Liver (tissue), 10 donors: ENCODE measurements at places on chromosomes 1 and 21.

GRCh38 chr1:144101397-144102045 lies 129.7 kb upstream of the FAM72C start:
- DNase-seq: peak; percentile 34

DNA sequence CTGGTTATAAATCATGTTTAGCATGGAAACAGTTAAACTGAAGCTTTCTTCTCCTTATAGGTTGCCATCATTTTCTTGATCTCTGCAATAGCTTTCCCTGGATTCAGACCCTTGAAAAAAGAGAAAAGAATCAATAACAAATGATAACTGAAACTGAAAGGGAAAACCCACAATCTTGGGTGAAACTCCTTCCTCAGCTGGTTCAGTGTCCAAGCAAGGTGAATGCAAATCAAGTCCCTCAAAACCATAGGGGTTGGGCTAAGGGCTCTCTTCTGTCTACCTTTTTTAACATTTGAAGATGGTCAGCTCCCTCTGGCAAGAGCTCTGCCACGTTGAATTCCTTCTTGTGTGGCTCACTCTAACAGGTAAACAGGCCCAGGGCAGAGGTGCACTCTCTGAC lies 7.1 kb upstream of the ATP13A2 start:
- no peak for DNase-seq

GRCh38 chr1:36455386-36455785 lies 5.1 kb upstream of the OSCP1 start:
- DNase-seq: no peak

DNA sequence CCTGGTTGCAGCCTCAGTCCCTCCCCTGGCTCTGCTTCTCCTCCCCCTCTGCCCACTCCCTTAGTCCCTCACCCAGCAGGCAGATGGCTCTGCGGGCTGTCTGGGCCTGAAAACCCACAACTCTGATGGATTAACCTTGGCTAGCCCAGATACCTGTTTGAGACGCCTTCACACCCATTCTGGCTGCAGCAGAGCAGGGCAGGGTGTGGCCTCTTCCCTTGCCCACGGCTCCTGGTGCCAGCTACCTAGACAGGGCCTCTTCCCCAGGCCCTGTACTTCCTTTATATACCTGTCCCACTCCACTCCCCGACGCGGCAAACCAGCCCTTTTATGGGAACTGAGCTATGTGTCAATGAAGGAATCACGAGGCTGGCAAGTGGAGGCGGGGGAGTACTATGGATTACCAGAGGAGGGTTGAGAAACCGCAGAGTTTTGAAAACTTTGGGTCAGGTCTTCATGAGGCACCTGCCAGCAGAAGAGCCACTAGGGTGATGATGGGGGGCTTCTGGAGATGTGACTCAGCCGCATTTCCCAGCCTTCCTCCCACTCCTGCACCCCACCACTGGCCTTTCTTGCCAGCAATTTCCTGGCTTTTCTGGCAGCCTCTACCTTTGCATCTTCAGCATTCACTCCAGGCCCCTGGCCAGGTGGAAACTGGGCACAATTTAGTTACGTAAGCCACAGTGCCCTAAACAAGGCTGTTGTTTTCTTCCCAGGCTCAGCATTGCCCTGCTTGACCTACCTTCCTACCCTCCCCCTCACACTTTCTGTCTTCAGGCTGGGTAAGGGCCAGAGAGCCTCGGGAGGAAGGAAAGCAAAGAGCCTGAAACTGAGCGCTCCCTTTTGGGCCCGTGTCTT lies at the start of gene CHI3L1:
TSS of gene CHI3L1 (minus strand) at position 259 of the 858 bp plus-strand sequence. CDS start at position 178, 81 bp downstream.
- DNase-seq: no peak

GRCh38 chr1:117636637-117637425 lies 31.0 kb downstream of the TENT5C start:
- no peak for DNase-seq

- no peak for DNase-seq
These were observed 21.1 kb downstream of the ATP8B2 start for GRCh38 chr1:154346276-154346917.

DNA sequence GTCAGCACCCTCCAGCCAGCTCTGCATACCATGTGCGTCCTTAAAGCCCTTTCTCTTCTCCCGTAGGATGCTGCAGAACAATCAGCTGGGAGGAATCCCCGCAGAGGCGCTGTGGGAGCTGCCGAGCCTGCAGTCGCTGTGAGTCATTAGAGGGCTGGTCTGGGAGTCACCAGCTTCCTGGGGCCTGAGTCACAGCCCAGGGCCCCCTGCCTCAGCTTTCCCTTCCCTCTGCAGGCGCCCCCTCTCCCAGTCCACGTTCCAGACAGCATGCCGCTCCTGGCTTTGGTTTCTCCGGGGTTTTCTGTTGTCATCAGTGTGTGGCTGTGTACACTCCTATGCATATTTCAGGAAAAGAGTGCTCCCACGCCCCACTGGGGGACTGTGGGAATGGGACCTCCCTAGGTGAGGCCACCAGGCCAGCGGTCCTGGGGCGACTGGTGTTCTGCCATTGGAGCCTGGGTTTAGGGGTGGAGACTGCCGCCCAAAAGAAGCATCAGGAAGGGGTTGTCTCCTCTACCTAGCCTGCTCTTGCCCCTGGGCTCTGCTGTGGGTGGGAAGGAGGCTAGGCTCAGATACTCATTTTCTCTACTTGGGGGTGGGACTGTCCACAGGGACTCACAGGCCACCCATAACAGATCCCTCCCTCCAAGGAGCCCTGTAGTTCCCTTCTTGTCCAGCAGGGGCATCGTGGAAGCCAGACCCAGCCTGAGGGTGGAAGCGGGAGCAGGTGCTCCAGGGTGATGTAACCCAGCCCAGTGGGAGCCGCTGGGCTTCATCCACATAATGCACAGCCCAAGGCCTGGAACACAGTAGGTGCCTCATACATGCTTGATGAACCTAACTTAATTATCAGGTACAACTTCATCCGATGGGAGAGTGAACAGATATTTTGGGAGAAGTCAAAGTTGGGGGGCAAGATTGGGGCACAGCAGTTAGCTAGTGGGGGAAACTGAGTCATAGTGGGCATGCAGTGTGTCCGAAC lies 42.5 kb downstream of the LGR6 start:
- peak; percentile 73 for DNase-seq

- DNase-seq: no peak
These were observed 107.6 kb upstream of the IPO9 start for GRCh38 chr1:201721082-201722049.

DNA sequence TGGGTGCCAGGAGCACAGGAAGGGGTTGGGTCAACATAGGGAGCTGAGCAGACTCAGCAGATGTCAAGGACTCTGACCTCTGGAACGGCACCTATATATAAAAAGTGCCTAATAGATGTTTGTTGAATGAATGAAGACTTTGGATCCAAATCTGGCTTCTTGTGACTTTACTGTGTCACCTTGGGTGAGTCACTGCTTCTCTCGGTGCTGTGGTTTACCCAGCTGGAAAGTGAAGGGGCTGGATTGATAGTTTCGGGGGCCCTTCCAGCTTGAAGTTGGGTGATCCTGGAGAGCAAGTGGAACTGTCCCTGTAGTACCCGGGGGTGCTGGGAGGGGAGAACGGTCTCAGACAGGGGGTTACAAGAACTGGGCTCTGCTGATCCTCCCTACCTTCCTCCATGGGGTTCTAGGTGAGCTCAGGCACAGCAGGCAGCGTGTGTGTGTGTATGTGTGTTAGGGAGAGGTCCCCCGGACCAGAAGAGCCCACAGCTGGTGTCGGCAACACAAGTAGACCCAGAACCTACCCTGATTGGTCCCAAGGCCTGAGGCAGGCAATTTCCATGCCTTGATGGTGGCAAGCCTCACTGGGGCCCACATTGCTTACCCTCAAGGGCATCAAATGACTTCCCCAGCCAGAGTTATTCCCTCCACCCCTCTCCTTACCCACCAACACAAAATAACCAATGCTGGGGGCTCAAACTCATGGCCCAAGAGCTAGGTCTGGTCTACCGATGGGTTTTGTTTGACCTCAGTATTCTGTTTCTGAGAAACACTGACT lies 5.5 kb upstream of the PADI1 start:
- no peak for DNase-seq

DNA sequence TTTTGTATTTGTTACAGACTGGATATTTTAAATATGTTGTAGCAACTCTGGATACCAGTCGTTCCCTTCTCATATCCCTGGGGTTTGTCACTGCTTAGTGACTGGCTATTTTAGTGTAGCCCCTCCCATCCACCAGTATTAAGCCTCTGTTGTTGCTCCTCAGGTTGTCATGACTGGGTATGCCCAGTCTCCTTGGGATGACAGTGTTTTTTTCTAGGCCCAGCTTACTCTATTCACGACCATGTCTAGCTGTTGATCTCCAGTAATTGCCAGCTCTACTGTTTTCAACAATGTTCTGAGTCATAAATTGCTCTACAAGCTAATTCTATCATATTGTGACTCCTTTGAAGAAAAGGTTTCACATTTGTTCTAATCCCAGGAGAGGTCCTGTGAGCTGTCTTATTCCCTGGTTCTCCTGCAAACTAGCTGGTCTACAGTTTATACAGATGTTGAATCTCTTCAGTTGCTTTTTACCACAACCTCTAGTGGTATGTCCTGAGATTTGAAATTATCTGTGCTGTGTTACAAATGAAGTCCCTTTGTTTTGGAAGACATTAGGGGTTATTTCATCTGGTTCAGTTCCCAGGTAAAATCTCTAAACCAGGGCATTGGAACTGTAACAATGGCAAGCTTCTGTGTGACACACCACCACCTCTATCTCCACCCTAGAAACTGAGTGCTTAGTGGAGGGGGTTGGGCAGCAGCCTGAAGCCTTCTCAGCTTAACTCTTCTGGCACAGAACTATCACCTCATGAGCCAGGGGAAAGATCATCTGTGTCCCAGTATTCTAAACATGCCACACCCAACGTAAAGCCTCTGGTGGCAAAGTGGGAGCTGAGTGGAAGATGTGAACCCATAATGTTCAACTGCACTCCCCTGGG lies 124.6 kb downstream of the TRIM33 start:
- DNase-seq: no peak

- no peak for DNase-seq
These were observed 9.3 kb downstream of the SLC19A1 start for GRCh38 chr21:45532826-45533360.

DNA sequence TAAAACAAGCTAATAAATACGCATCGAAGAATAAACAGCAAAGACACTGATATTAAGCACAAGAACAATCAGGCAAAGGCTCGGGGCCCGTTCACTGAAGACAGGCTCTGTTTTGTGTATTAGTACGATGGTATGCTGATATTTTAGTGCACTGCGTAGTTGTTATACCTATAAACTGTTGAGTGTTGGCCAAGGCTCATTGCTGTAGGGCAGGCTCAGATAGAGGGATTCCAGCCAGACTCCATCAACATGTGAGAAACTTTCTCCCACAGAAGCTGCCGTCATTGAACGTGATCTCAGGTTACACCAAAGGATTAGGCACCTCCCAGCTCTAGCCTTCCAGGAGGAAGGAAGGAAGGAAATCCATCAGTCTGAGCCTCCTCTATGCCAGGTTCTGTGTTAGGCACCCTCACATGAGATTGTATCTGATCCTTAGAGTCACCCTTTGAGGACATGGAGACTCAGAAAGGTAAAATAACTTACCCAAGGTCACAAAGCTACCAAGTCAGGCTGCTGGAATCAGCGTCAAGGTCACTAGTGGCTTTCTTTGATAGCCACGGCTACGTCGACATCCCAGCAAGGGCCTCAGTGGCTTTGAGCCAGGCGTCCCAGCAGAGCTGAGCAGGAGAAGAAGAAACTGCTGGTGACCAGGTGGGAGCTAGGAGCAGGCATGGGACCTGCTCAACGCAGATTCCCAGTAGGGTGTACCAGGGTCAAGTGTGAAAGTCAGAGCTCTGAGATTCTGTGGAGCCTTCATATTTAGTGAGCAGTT lies 14.8 kb downstream of the BCAR3 start:
- DNase-seq: no peak

GRCh38 chr1:21655748-21656147 lies 13.4 kb downstream of the RAP1GAP start:
- DNase-seq: no peak

DNA sequence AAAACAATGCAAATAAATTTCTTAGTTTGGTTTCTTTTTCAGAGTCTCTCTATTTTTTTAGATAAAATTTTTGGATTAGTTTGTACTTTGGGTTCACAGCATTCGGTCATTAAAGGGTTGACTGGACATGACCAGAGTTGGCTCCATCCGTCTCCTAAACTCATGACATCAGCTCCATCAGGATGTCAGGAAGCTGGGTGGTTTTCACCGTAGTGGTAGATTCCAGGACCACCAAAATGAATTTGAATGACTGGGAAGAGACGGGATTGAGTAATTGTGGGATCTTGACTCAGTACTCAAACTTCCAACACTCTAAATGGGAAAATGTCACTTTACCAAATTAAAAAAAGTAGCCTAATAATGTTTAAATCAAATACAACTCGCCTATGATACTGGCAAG lies 279.2 kb upstream of the DUSP10 start:
- DNase-seq: no peak

DNA sequence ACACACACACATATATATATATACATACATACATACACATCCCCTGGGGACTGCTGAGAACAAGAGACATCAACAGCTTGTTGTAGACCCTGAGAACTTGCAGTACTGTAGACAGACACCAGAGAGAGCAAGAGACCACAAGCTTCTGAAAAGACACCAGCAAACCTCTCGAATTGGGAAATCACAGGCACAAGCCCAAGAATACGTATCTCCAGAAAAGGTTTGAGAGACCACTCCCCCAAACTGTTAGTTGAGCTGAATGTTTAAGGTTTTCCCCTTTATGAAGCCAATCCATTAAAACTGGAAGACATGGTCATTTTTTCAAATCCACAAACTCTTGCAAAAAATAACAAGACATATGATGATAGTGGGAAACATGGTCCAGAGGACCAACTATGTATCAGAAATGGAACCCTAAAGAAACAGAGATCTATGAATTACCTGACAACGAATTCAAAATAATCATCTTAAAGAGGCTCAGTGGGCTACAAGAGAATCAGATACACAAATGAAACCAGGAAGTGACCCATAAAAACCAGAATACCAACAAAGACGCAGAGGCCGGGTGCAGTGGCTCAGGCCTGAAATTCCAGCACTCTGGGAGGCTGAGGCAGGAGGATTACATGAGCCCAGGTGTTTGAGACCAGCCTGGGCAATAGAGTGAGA lies 45.1 kb downstream of the SLC2A1 start:
- DNase-seq: peak; percentile 64

DNA sequence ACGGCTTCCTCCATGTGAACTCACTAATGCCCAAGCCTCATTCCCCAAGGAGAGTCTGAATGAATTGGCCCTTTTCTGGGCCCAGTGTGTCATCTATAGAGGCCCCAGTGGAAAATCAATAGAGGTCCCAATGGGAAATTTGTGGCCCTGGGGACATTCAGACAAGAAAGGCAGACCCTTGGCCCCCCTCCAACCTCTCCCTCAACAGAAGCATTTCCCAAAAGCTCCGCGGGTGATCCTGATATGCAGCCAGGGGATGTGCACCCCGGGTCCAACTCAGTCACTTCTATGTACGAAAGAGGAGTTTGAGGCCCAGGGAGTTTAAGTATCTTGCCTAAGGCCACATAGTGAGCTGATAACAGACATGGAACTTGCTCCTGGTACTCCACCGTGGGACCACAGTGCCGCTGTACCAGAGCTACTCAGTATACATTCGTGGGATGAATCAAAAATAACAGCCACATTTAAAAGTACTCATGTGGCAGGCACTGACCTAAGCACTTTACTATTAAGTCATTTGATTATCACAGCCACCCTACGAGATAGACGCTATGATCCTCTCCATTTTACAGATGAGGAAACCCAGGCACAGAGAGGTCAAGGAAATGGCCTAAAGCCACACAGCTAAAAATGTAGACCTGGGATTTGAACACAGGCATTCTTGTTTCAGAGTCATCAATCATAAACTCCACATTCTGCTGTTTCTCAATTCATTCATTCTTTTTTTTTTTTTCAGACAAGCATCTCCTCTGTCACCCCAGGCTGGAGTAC lies 8.5 kb downstream of the EPHA2 start:
- DNase-seq: no peak
